ENCODE measurements at places on chromosomes 5 and 9. TPM values are rescaled to one million over a fixed set of nuclear protein-coding genes. Genes with fewer than 3 reads are reported as not detected.

DNA sequence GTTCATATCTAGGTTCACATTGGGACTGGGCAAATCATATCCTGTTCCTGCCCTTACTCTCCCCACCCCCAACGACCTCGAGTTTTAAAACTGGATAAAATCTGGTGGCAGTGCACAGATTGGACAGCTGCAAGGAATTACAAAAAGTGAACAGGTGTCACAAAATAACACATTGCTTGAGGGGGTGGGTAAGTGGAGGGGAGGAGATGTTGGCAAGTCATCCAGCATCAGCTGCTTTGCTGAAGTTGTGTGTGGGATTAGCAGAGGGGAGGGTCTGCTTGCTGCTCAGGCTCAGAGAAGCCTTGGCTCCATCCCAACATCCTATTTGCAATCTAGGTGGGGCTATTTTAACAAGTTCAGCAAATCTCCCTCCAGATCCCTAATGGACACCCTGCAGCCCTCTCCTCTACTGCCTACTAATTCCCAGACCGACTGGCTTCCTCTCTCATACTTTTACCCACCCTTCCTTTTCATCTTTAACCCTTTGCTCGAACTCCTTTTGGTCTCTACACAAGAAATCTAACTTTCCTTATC lies 39.8 kb upstream of the SLC24A2 start:
- H3K4me1 ChIP-seq, result no peaks in the 10 kb centered on the region
- no peaks in the 10 kb centered on the region for H3K27me3 ChIP-seq
- H3K4me3 ChIP-seq, result no peak overlapping the region
- no peak for DNase-seq
- H3K27ac ChIP-seq, result no peak overlapping the region

- DNase-seq, result peak; percentile 81
- peak within 1 kb of the TSS; percentile 97 for H3K4me3 ChIP-seq
- no peaks in the 10 kb centered on the region for H3K27me3 ChIP-seq
- peaks cover 68% of the 10 kb centered on the region for H3K4me1 ChIP-seq
- peak within 1 kb of the TSS; percentile 97 for H3K27ac ChIP-seq
Measured at GRCh38 chr5:134113902-134114875, at the start of gene TCF7. Gene TCF7, plus strand, starts transcription at chr5:134114681. Its CDS starts 226 bp downstream, at chr5:134114907.

DNA sequence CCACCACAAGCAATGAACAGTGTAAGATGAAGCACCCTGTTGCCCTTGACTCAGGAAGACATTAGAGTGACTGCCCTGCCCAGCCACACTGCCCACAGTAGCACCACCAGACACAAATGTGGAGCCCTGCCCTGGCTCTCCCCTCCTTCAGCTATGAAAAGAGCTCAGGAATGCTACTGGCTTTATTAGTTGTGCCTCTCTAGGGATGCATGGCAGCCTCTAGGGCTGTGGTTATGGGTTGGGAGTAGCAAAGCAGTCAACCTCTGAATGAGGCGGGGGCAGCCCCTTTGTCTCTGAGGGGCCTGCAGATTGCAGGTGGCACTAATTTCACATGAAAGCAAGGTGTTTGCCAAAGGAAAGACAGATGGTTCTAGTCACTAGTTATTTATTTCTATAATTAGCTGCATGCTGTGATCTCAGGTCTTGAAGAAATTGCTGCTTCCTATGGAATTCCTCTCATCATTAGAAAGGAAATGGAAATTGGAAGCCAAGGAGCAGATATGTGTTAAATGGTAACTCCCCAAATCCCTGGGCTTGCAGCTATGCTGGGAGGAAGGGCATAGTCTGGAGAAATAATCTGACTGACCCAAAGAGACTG lies 259.4 kb downstream of the TLR4 start:
- no peak overlapping the region for H3K4me3 ChIP-seq
- H3K27me3 ChIP-seq, result no peaks in the 10 kb centered on the region
- H3K36me3 ChIP-seq, result no peaks in the 10 kb centered on the region
- DNase-seq, result no peak

DNA sequence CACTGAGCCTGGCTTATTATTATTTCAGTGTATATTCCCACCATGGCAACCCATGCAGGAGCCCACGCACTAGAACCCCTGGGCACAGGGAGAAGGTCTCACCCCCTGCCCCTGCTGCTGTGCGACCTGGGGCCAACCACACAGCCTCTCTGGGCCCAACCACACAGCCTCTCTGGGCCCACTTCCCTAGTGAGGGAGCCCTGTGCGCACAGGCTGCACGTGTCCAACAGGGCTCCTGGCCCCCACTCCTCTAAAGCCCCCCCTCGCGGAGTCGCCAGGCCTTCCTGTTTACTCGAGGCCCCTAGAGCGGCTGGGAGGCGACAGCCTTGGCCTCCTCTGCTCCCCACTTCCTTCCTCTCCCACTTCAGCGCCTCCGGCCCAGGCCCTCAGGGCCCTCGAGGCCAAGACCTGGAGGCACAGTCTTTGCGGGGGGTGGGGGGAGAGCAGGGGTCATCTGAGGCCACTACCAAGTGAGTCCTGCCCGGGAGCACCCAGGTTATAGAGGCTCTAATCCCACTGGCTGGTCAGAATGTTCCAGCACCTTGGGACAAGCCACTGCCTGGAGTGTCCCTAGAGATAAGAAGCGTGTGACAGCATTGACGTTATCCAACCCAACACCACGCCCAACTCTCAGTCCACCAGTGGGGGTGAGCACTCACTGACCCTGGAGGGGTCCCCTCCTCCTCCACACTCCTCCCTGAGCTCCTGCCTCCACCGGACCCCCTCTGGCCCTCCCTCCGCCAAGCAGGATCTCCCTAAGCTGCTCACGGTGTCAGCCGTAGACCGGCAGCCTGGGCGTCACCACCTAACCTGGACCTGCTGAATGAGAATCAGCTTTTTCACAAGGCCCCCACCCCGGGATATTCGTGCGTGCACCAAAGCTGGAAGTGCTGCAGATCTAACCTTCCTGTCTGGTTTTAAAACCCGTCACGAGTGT lies 7.9 kb upstream of the ENG start:
- H3K4me1 ChIP-seq, result peaks cover 45% of the 10 kb centered on the region
- H3K36me3 ChIP-seq, result no peaks in the 10 kb centered on the region
- H3K27me3 ChIP-seq, result no peaks in the 10 kb centered on the region
- DNase-seq, result peak; percentile 68
- no peak overlapping the region for H3K4me3 ChIP-seq
- H3K27ac ChIP-seq, result peak overlapping the region; percentile 59

DNA sequence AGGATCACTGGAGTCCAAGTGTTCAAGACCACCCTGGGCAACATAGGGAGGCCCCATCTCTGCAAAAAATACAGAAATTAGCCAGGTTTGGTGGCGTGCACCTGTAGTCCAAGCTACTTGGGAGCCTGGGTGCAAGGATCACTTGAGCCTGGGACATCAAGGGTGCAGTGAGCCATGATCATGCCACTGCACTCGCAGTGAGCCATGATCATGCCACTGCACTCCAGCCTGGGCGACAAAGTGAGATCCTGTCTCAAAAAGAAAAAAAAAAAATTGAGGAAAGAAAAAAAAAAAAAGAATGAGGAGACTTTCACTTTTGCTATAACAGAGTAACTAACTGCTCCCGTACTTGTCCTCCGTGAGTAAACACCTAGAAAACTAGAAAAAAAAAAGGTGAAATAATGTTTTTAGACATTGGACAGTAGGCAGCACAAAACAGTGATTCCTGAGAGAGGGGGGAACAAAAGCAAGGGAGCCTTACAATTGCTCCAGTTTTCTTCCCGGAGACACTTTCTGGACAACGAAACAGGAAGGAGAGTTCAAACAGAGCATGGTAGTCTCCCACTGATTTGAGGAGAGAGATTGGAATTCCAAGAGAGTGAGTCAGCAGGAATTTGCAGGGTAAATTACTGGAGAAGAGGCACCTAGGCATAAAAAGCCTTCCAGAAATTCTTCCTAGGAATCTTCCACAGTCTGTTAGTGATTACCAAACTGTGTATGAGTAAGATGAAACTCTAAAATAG lies 6.9 kb upstream of the ZBTB5 start:
- no peak for DNase-seq
- H3K4me1 ChIP-seq, result peaks cover 11% of the 10 kb centered on the region
- no peak overlapping the region for H3K4me3 ChIP-seq
- H3K27ac ChIP-seq, result no peak overlapping the region
- no peaks in the 10 kb centered on the region for H3K36me3 ChIP-seq

- no peak for DNase-seq
- H3K27ac ChIP-seq, result no peak overlapping the region
- no peaks in the 10 kb centered on the region for H3K27me3 ChIP-seq
- H3K4me3 ChIP-seq, result no peak overlapping the region
- no peaks in the 10 kb centered on the region for H3K4me1 ChIP-seq
- H3K36me3 ChIP-seq, result no peaks in the 10 kb centered on the region
Measured at GRCh38 chr5:1371218-1371971, 26.5 kb upstream of the CLPTM1L start.

GRCh38 chr5:118726891-118727290 lies 261.5 kb downstream of the DTWD2 start:
- no peaks in the 10 kb centered on the region for H3K27me3 ChIP-seq
- DNase-seq, result no peak
- no peaks in the 10 kb centered on the region for H3K4me1 ChIP-seq
- H3K4me3 ChIP-seq, result no peak overlapping the region
- no peaks in the 10 kb centered on the region for H3K36me3 ChIP-seq

FCN2 gene
- not detected for total RNA-seq

AJM1 gene
- total RNA-seq, result 2.8 TPM

ST6GALNAC4 gene
- 38.1 TPM for total RNA-seq

All from CD4-positive, alpha-beta memory T cell (primary cell).